GM23338 (cell line): ENCODE measurements at places on chromosomes 1 and 21.

DNA sequence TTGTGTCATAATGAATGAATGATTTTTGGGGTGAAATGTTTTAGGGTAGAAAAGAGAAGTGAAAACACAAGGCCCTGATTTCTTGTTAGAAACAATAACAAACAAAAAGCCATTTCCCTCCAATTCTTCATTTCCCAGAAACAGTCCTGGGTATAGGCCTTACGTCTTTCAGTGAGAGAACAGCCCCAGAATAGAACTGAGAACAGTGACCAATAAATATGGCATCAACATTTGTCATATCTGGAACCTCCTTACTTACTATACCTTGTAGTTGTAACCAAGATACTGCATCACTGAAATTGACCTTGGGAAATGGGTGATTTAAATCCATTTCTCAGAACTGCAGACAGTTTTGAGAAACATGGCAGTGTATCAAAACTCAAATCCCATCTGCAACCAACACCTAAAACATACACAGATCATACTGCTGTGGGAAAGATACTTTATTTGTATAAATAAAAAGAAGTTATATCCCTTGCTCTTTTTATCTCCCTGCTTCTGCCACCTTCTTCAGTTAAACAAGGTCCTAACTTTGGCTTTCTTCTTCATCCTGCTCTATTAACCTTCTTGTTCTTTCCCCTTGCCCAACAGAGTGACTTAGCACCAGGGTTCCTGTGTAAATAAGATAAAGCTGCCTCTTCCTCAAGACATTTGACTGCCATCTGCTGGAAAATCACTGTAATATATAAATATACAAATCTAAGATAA is 19.5 kb downstream of the XKR8 start:
- peak; percentile 57 for DNase-seq

GRCh38 chr1:17576519-17576853 is 37.0 kb downstream of the ARHGEF10L start:
- no peak for DNase-seq

- no peak for DNase-seq
Measured at GRCh38 chr1:117985973-117986372, 56.4 kb downstream of the WDR3 start.

DNA sequence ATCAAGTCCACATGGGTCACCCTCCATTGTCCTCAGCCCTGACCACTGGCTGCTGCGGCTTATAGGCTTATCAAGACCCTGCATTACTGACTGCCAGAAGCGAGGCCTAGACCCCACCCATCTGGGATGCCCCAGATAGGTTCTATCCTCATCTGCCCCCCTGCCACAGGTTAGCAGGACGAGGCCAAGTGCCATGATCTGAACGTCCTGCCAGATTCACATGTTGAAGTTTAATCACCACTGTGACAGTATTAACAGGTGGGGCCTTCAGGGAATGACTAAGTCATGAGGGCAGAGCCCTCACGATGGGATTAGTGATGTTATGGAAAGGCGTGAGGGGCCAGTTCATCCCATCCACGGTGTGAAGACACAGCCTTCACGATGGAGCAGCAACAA is 6.2 kb upstream of the CPLANE2 start:
- DNase-seq = no peak

DNA sequence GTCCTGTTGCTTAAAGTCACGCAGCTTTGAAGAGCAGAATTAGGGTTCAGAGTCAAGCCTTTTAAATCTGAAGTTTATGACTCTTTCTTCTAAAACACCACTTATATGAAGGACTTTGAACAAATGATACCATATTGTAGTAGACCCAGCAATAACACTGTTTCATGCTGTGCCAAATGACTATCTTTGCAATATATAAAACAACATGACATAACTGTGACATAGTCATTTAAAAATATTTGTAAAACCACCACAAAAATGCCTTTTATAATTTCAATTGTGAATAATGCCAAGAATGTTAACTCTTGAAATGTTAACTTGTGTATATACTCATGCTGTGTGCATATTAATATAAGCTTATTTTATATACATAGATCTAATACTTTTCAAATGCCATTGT is 452.1 kb upstream of the NEGR1 start:
- DNase-seq = no peak

DNA sequence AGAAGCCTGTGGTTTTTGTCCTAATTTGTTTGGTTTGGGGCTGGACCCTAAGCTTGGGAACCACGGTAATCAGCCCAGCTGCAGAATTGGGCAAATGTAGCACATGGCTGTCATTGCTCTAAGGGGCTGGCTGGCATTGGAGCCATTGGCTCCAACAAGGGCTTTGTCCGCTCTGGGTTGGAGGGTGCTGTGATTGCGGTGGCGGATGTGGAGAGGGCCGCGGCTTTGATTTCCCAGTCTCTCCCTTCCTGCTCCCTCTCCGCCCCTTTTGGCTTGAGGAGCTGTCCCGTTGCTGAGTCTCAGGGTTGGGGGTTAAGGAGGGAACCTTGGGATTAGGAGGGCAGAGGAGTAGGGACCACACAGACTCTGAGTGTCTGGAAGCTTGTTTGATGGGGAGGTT is 91.7 kb upstream of the CD34 start:
- no peak for DNase-seq

- DNase-seq = no peak
Measured at GRCh38 chr1:152739841-152740240, 18.0 kb upstream of the KPRP start.

GRCh38 chr1:118113261-118113660 is 71.8 kb downstream of the SPAG17 start:
- no peak for DNase-seq

GRCh38 chr1:179351281-179351680 is 14.5 kb upstream of the AXDND1 start:
- no peak for DNase-seq

GRCh38 chr21:29634418-29634817 is 305.4 kb downstream of the GRIK1 start:
- no peak for DNase-seq

GRCh38 chr21:45029948-45030681 is 44.3 kb upstream of the ADARB1 start:
- DNase-seq = peak; percentile 65

- no peak for DNase-seq
Measured at GRCh38 chr1:38817267-38818174, 42.1 kb downstream of the RRAGC start.

DNA sequence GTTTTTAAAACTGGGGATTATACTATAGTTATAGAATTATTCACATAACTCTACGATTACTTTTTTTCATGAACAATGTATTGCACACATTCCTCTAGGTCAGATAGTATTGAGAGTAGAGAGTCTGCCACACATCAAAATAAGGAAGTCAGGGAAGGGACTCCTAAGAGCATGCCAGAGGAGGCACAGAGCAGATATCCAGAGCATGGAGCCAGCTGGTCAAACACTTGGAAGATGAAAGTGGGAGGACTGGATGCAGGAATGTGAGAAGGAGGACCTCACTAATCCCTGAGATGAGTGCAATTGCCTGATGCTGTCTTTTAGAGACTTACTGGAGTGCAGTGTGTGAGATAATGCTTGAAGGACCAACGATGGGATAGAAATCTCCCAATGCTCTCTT is 9.6 kb upstream of the RFX5 start:
- DNase-seq = no peak

- peak; percentile 96 for DNase-seq
Measured at GRCh38 chr1:37764888-37765441, at the start of gene EPHA10. Gene EPHA10, minus strand, starts transcription at chr1:37765120. Its CDS starts 54 bp downstream, at chr1:37765066.

DNA sequence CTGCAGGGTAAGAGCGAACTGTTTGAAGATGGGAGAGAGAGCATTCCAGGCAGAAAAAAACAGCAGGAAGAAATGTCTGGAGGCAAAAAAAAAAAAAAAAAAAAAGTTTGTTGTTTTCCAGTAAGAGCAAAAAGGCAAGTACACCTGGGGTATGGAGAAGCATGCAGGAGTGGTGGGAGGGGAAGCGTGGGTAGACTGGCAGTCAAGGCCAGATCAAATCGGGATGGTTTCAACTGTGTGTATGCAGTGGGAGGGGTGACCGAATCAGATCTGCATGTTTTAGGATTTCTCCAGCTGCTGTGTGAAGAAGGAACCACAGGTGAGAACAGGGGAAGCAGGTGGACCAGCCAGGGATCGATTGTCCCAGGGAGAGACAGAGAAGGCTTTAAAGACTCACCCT is 34.7 kb downstream of the CSMD2 start:
- no peak for DNase-seq

- no peak for DNase-seq
Measured at GRCh38 chr21:34728479-34728878, 59.7 kb downstream of the CLIC6 start.

- peak; percentile 28 for DNase-seq
Measured at GRCh38 chr1:208997726-208998312, 585.7 kb upstream of the CAMK1G start.
